ENCODE measurements at places on chromosomes 2 and 18.

GRCh38 chr2:198652461-198652860 is 805.3 kb downstream of the SATB2 start:
- DNase-seq = no peak

DNA sequence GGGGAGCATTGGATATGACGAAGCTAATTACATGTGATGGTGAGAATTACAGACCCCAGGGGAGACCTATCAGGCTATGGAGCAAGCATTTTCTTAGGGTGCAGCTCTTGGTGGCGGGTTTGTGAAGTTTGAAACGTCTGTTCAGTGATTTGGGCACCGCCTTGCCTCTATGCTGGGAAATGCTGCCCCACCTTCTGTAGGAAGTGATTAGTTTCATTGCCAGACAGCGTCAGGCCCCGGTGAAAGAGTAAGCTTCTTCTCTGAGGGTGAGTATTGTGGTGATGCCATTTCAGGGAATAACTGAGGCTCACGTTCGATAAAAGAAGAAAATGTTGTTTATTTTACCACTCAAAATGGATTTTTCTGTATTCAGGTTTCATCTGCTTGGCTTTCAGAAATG is 186.2 kb upstream of the CDH2 start:
- no peak for DNase-seq

- no peak for DNase-seq
Measured at GRCh38 chr2:234677758-234678538, 181.1 kb upstream of the ARL4C start.

- DNase-seq = no peak
Measured at GRCh38 chr2:16777123-16777870, 111.7 kb upstream of the CYRIA start.

DNA sequence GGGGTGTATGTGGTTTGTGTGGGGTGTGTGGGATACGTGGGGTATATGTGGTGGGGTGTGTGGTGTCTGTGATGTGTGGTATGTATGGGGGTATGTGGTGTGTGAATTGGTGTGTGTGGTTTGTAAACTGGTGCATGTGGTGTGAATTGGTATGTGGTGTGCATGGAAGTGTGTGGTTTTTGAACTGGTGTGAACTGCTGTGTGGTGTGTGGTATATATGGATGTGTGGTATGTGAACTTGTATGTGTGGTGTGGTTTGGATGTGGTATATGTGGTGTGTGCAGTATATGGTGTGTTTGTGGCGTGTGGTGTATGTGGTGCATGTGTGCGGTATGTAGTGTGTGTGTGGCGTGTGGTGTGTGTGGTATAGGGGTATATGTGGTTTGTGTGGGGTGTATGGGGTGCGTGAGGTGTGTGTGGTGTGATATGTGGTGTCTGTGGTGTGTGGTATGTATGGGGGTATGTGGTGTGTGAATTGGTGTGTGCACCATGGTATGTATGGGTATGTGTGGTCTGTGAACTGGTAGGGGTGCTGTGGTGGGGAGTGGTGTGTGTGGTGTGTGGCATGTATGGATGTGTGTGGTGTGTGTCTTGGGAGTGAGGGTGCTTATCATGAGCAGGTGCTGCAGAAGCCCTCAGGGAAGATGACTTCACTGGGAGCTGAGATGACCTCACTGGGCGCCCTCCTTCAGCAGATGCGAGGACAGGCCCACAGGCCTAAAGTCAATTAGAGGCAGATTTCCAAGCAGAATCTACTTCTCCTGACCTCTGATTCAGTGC is 209.6 kb upstream of the TNP1 start:
- DNase-seq = no peak

DNA sequence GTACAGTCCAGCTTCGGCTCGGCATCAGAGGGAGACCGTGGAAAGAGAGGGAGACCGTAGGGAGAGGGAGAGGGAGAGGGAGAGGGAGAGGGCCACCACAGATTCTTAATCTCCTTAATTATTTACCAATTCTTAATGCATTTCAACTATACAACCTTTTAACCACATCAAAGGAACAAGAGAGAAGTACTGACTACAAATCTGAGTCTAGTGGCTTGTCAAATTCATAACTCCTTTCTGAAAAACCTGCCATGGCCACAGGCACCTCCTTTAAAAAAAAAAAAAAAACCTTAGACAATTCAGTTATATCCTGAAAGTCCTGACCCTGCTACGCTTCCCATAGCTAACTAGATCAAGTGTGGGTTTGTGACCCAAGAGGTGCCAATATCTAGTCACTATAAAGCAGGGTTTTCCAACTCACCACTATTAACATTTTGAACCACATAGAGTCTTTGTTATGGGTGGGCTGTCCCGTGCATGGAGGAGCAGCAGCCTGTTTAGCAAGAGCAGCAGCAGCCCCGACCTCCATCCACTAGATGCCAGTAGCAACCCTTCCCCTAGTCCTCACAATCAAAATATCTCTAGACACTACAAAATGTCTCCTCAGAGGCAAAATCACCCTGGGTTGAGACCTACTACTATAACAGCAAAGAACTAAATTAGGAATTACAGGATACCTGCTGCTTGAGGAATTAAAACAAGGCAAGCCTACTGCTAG is 6.8 kb downstream of the ESCO1 start:
- DNase-seq = no peak

GRCh38 chr2:237743561-237744269 is 54.9 kb upstream of the RBM44 start:
- no peak for DNase-seq

DNA sequence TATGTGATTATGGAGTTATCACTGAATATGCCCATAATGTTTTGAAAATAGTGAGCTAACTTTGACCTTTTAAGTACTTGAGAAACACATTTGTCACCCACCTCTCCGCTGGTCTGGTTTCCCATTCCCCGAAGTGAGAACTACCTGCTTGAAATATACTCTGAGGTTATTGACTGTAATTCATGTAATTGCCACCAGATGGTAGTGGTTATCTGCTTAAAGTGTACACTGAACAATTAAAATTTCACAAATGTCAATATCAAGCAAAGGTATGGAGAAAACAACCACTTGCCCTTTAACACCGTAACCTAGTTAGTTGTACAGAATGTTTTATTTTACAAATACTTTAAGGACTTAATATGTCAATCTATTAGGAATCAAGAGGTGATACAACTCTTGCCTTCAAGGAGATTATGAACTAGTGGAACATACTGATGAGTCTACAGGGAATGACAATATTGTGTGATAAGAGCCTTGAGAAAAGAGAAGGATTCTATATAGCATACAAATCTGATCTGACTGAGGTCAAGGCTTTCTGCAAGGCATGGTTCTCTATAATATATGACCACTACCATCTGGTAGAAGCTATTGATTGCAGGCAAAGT is 316.8 kb upstream of the KCNH7 start:
- DNase-seq = no peak

GRCh38 chr2:260507-261161 is 3.2 kb downstream of the SH3YL1 start:
- DNase-seq = no peak

DNA sequence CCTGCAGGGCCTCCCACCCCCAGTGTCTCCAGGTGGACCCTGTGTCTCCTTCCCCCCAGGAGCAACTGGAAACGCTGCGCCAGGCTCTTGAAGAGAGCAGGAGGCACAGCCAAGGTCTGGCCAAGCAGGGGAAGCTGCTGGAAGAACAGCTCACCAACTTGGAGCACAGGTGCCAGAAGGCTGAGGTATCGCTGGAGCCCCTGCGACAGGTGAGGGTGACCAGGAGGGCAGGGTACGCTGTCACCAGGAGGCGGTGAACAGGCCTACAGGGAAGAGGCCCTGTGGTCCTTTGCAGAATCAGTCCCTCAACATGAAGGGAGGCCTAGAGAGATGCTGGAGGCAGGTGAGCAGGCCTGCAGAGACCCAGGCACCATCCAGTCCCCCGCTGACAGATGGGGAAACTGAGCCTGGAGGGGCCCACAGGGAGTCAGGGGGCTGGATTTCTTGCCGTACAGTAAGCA is 15.6 kb upstream of the SNED1 start:
- DNase-seq = no peak

- no peak for DNase-seq
Measured at GRCh38 chr2:233115741-233116140, 55.6 kb downstream of the INPP5D start.

- DNase-seq = no peak
Measured at GRCh38 chr2:43325107-43325811, 98.9 kb upstream of the ZFP36L2 start.

DNA sequence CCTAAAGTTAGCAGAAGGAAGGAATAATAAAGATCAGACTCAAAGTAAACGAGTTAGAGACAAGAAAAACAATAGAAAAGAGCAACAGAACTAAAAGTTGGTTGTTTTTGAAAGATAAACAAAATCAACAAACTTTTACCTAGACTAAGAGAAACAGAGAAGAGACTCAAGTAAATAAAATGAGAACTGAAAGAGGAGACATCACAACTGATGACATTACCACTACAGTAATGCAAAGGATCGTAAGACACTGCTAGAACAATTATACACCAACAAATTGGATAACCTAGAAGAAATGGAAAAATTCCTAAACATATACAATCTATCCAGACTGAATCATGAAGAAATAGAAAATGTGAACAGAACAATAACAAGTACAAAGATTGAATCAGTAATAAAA is 139.3 kb downstream of the CD226 start:
- DNase-seq = no peak

GRCh38 chr2:100105678-100106054 is 36.7 kb downstream of the AFF3 start:
- DNase-seq = no peak

DNA sequence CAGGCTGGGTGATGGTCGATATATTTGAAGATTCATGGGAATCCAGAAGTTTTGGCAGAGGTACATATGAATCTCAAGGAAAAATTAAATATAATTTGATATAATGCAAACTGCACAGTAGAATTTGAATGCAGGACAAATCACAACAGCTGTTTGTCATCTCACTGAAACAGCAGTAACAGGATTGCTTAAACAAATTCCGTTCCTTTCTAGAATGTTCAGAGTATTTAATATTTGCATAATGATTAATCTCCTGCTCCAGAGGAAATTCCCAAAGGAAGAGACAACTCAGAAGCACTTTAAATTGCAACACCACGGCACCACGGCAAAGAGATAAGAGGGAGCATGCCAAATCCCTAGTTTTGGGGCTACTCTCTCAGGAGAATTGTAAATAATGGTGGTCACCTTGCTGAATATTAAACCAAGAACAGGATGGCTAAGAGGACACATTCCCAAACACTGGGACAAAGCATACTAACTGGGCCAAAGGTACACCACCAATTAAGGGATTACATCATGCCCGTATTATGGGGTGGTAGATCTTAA is 67.8 kb upstream of the MAP4K3 start:
- no peak for DNase-seq

DNA sequence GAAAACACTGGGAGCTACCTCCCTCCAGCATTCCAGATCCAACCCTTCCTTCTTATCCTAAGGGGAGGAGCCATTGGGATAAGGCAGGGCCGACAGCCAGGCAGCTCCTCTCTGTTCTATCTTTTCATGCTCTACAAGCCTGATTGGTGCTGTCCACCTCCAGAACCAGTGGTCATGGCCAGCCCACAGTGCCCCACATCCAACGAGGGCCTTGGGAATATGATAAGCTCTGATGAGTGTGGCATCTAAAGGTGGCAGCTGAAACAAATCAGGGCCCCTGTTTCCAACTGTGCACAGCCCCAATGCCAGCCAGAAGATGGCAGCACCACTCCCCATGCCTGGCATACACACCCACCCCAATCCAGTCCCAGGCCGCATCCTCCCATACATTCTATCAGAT is 329.3 kb downstream of the C1D start:
- DNase-seq = no peak

DNA sequence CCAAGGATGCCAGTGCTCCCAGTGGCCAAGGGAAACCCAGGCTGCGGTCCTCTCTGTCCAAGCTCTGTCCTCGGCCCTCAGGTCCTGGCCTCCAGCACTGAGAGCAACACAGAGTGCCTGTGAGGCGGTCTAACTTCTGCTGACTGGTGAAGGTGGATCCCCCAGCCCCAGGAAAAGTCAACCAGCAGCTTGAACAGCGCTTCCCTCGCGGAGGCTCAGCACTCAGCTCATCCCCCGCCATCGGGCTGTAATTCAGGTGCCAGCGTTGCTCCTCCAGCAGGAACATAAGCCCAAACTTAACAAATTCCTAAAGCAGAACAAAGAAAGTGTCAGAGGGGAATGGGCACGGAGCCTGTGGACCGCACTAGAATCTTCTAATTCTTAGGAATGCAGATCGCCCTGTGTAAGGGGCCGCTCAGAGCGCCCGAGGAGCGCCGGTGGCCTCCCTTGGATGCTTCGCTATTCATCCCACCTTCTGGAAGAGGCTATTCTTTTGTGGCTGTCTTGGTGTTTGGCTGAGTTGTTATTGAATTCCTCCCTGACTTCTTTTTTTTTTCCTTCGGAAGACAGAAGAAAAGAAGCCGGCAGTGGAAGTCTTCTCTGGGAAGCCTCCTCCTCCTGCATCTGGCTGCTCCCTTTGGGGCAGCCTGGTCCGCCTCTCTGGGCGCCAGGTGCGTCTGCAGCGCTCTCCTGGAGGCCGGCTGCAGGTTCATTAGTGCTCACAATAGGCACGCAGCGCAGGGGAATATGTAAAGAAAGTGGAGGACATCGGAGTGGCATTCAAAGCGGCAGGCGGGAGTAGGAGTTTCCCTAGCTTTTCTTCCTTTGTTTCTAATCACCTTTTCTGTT is 905.6 kb downstream of the TSN start:
- no peak for DNase-seq

GRCh38 chr18:64245126-64245861 is 96.4 kb upstream of the LINC00305 start:
- DNase-seq = no peak

- no peak for DNase-seq
Measured at GRCh38 chr2:167939514-167940345, 307.7 kb downstream of the STK39 start.
